ENCODE measurements at places on chromosomes 7 and 10. TPM values are rescaled to one million over a fixed set of nuclear protein-coding genes. Genes with fewer than 3 reads are reported as not detected.
A peak's percentile ranks its signal among the peaks of the same experiment; 100 is the strongest.

DNA sequence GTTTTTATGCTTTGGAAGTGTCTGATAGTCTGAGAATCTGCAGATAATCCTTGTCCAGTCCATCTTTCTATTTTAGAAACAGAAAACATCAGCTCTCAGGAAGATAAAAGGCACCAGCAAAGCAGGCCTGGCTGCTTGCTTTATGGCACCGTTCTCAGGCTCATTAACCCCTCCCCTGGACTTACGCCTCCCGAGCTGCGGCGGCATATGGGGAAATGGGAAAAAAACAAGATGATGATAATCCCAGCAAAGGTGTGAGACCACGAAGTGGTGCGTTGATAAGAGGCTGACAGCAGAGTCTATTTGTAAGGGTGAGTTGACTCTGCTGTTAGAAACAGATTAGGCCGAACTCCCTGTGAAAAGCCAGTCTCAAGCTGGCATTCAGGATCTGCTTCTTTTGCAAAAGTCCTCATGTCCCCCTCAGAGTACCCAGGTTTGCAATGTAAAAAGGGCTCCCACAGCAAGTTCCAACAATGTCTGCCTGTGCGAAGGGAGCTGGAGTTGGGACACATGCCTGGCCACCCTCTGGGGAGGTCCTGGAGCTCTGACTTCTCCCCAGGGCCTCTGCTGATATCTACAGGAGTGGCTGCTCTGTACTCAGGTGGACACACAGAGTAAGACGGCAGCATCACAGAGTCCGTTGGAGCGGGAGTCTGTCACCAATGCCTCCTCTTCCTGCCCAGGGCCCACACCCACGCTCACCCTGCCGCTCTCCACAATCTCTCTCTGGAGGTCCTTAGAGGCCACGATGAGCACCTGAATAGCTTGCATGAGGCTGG lies 54.3 kb downstream of the SPDYE5 start:
- DNase-seq = no peak

- peak; percentile 17 for DNase-seq
These were observed 473.9 kb downstream of the AUTS2 start for GRCh38 chr7:70072220-70072619.

DNA sequence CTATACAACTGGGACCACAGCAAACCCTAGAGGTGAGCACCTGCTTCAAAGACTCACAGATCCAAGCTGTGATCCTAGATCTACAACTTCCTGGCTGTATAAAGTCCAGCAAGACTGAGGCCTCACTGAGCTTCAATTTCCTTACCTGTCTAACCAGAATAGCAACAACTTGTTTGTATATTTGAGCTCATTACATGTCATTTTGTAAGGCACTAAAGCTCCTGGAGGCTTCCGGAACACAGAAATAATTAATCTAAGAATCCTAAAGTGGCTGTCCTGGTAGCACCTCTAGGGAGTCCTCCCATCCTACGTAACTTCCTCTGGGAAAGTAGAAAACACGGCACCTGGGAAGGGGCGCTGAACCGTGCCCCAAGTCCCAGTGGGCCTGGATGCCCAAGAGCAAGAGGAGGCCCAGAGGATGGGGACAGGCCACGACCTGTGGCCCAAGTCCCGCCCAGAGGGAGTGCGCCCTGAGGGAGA lies 39.4 kb downstream of the HK1 start:
- no peak for DNase-seq

- no peak for DNase-seq
These were observed 42.7 kb downstream of the PTPN12 start for GRCh38 chr7:77579797-77580196.

Gene ARMC10
- 25.8 TPM for total RNA-seq

Gene SPACDR
- total RNA-seq = not detected

DNA sequence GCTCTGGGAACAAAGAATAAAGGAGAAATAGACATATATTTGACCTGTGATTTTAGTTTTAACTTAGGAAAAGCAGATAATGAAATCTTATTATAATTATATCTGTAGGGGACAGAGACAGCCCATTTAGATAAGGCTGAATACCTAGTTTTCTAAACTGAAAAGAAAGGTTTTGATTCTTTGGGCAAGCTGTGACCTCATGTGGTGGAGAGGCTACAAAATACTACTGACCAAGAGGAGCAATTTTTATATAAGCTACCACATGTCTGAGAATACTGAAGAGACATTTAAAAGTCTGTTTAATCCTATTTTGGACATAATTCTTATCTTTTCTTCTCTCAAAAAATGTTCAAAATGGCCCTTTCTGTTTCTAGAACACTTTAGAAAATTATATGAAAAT lies 271.0 kb downstream of the MTERF1 start:
- no peak for DNase-seq

Gene SMKR1
- not detected for total RNA-seq

GRCh38 chr7:1054438-1054837 lies 10.1 kb downstream of the GPR146 start:
- no peak for DNase-seq

- DNase-seq = no peak
These were observed 2.5 kb upstream of the LMOD2 start for GRCh38 chr7:123653162-123653561.

GRCh38 chr10:100356067-100357017 lies 9.3 kb downstream of the SCD start:
- peak; percentile 84 for DNase-seq

GRCh38 chr10:35409094-35409582 lies 72.8 kb downstream of the CCNY start:
- peak; percentile 88 for DNase-seq

Gene ZKSCAN5
- total RNA-seq = 17.7 TPM

DNA sequence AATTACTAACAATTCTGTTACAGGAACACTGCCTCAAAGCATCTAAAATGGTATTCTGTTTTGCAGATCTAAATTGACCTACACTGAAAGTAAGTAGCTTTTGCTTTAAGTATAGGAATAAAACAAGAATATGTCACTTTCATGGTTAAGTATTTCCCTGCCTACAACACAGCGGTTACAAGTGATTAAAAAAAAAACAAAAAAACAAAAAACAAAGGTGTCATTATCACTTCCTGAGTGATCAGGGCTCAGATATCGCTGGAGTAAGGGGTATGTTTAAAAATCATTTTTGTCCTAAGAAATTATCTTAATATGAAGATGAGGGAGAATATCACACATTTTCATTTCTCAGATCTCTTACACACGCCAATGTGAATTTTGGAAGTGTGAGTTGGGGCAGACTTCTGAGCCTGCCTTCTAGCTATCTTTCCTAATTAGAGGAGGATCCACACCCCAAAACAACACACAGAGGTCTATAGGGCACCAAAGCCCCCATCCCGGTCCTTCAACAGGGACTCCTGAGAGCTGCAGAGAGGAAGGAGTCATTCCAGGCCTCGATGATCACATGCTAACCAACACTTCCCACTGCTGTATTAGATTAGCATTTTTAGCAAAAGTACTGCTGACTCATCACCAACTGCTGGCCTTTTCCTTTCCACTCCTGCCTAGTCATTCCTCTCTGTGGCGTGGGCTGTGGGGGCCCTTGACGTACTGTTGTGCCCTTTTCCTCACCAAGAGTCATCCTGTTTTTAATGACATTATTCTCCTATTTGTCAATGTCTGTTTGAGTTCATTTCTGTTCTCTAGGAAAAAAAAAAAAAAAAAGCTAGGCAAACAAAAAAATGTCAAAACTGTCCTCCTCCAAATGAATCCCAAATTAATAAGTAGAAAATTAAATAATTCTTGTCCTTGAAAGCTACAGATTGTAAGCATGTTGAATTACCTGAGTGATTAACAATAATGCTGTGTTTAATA lies 31.2 kb downstream of the PRTFDC1 start:
- DNase-seq = peak; percentile 96

DNA sequence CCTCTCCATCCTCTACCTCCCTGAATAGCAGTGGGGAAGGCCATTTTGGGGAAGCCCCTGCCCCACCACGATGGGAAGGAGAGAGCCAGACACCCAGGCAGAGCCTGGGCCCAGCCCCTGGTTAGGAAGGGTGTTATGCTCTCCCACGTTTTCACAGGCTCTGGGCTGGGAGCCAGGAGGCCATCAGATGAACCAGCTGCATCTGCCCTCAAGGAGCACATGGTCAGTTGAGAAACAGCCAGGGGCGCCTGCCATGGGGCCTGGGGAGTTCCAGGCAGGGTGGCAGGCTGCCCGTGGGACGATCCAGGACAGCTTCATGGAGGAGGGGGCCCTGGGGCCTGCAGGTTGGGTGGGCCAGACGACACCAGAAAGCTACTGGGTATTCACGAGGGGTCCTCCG lies 47.5 kb downstream of the CAMK2B start:
- peak; percentile 75 for DNase-seq

- no peak for DNase-seq
These were observed 28.5 kb downstream of the CELF2 start for GRCh38 chr10:11045995-11046775.

Gene ABLIM1
- 10.0 TPM for total RNA-seq

DNA sequence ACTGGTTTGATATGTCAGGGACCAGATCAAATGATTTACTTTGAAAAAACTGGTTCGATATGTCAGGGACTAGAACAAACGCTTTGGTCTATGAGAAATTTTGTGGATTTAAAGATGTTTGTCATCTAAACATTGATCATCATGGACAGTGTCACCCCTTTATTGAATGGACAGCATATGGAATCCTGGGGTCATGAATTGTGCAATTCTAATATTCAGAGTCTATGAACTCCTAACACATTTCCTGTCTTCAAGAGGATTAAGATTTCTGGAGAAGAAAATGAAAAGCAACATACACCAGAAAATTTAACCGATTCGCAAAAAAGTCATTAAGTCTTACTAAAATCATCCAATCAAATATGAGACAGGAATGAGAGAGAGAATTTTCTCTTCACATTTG lies 106.4 kb upstream of the FAM133B start:
- no peak for DNase-seq

DNA sequence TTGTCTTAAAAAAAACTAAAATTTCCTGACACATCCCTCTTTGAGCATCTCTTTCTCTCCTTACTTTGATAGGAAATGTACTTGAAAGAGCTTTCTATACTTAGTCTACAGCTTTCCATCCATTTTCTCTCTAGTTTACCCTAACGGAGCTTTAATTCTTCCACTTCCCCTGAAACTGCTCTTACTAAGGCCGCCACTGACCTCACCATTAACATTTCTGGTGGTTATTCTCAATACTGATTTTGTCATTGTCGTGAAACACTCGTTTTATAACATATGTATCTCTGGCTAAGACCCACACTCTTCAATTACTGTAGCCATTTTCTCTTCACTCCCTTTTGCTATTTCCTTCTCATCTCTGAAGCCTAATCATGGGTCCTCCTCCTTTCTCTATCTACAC lies 262.0 kb upstream of the FERD3L start:
- DNase-seq = no peak
